ENCODE measurements at places on chromosomes 6 and 20.

GRCh38 chr6:109164331-109164730 lies 69.0 kb downstream of the CEP57L1 start:
- DNase-seq, result no peak

DNA sequence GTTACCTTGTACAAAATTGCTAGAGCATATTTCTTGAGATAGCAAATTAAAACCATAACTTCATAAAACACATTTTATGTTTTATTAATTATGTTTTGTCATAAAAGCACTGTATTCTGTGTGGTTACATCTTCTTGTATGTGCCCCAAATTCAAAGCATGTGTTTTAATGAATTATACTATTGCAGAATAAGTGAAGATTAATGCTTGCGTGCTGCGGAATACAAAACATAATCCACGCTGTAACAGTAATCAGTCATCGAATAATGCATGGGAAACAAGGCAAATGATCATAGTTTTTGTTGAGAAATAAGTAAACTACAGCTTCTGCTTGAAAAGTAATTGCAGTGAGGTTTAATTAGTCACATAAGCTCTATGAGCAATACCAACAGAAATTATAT lies 459.2 kb upstream of the SOX4 start:
- no peak for DNase-seq

DNA sequence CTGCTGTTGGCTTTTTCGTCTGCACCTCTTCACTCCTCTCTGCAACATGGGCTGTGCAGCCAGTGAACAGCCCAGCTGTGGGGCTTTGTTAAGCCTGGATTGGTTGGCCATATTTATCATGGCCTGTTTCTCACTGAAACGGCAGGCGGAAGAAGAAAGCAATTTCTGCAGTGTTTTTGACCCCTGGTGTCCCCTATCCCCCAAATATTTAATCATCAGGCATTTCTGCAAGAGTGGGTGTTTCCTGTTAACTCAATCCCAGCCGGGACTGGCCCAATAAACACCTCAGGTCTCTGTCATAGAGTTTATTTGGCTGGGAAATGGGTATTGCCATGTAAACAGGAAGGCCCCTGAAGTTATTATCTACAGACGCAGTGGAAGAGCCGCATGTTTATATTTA lies 174.8 kb upstream of the SUPT3H start:
- DNase-seq, result no peak

- DNase-seq, result no peak
Measured at GRCh38 chr6:7769702-7770101, 43.8 kb downstream of the BMP6 start.

DNA sequence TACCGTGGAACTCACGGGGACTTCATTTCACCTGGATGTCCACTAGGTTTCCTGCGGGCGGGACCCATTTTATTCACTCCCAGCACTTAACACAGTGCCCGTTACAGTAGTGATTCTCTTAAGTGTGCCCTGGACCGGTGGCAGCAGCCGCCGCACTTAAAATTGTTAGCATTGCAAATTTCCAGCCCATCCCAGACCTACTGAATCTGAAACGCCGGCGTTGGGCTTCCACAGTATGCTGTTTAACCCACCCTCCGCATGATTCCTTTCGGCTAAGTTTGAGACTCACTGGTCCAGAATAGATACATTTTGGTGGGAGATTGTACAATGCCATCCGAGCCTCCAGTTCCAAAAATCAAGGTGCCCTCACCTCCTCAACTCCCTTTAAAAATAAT lies 967 bp downstream of the SMPDL3A start:
- no peak for DNase-seq

- DNase-seq, result no peak
Measured at GRCh38 chr20:57813509-57814269, 103.9 kb upstream of the PMEPA1 start.

- no peak for DNase-seq
Measured at GRCh38 chr20:15818651-15819071, 754.6 kb downstream of the KIF16B start.

DNA sequence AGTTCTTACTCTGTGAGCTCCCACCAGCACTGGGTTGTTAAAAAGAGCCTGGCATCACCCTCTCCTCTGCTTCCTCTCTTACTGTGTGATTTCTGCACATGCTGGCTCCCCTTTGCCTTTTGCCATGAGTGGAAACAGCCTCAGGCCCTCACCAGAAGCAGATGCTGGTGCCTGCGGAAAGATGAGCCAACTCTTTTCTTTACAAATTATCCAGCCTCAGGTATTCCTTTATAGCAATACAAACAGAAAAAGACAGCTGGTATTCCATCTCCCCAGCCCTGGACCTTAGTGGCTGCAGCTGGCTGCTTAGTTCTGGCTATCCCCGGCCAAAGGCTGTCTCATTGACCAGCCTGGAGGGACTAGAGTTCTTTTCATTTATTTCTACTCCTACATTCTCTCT lies 129.1 kb downstream of the IMPG1 start:
- DNase-seq, result no peak

DNA sequence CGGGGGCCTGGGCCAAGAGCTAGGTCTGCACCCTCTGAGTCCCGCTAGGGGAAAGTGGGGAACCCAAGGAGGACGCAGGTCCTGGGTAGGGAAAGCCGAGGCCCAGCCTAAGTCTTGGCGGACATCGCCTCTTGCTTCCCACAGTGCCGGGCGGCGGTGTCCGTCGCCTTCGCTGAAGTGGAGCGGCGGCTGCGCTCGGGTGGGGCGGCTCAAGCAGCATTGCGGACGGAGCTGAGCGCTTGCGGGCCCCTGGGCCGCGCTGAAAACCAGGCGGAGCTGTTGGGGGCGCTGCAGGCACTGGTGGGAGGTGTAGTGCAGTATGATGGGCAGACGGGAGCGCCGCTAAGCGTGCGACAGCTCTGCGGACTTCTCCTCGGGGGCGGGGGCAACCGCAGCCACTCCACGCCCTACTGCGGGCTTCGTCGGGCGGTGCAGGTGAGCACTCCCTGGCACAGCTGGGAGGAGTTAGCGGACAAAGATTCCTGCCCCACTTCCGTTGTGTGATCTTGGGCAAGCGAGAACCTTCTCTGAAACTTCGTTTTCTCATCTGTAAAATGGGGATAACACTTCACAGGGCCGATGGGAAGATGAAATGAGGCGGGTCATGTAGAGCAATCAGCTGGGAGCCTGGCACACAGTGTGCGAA lies 4.2 kb downstream of the PRSS16 start:
- peak; percentile 81 for DNase-seq

GRCh38 chr6:115885636-115886366 lies 174.9 kb downstream of the FRK start:
- no peak for DNase-seq

DNA sequence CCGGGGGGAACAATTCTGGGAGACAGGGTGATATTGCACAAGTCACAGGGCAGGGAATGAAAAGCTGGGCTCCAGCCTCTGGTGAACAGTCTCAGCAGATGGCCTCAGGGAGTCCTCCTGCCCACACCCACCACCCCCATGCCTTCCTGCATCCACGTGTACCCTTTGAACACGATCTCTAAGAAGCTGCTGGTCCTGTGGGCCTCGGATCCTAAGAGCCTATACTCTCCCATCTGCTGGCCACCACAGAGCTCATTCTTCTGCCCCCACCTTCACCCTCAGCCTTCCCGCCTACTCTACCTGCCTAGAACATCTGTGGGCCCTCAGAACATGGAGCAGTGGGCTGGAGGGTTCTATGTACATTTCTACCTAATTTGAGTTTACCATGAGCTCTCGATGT lies 60.3 kb downstream of the TRERF1 start:
- DNase-seq, result peak; percentile 25

- DNase-seq, result no peak
Measured at GRCh38 chr20:57808264-57809070, 98.7 kb upstream of the PMEPA1 start.

- no peak for DNase-seq
Measured at GRCh38 chr6:33988121-33989015, 157.5 kb downstream of the GRM4 start.

GRCh38 chr20:19934792-19935491 lies 82.2 kb upstream of the NAA20 start:
- no peak for DNase-seq

DNA sequence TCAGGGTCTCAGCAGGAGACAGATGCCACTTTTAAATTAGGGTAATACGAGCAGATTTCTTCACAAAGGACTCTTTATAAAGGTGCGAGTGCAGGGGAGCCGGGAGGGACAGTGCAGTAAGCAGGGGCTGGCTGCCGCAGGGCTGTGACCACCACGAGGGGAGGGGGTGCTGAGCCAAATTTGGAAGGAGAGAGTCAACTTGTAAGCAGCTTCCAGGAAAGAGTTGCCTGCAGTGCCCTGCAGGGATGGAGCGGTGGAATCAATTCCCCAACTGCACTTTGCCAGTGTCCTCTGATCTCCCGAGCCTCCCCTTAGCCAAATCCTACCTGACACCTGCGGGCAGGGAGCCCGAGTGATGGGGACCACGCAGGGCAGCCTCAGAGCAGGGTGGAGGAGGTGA lies 13.9 kb upstream of the CCDC167 start:
- no peak for DNase-seq

- no peak for DNase-seq
Measured at GRCh38 chr6:137001299-137001976, 43.3 kb downstream of the IL20RA start.

- DNase-seq, result no peak
Measured at GRCh38 chr6:96157018-96157565, 141.3 kb downstream of the FUT9 start.

- no peak for DNase-seq
Measured at GRCh38 chr6:149711711-149712110, 6.2 kb downstream of the LATS1 start.

GRCh38 chr6:92820601-92821000 lies 598.8 kb downstream of the EPHA7 start:
- no peak for DNase-seq

GRCh38 chr6:147390909-147391536 lies 117.5 kb upstream of the SAMD5 start:
- no peak for DNase-seq

- no peak for DNase-seq
Measured at GRCh38 chr6:150236544-150236943, 93.7 kb downstream of the PPP1R14C start.
